ENCODE measurements at places on chromosomes 3 and 15.

DNA sequence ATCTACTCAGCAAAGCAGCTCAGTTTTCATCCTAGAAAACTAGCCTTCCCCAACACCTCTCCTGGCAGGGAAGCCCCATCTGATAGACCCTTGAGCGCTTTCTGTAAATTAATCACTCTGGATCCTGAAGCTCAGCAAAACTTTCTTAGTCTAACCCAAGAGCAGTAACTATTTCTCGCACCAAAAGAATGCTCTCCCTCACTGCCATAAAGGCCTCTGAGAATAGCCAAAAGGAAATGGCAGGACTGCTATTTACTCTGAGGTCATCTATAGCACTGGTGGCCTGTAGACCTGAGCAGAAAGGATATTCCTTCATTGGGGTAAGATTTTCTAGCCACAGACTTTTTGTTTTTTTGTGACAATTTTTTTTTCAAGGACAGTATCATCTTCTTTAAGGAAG, 345.8 kb upstream of the ADAMTS9 start:
- no peak for DNase-seq

DNA sequence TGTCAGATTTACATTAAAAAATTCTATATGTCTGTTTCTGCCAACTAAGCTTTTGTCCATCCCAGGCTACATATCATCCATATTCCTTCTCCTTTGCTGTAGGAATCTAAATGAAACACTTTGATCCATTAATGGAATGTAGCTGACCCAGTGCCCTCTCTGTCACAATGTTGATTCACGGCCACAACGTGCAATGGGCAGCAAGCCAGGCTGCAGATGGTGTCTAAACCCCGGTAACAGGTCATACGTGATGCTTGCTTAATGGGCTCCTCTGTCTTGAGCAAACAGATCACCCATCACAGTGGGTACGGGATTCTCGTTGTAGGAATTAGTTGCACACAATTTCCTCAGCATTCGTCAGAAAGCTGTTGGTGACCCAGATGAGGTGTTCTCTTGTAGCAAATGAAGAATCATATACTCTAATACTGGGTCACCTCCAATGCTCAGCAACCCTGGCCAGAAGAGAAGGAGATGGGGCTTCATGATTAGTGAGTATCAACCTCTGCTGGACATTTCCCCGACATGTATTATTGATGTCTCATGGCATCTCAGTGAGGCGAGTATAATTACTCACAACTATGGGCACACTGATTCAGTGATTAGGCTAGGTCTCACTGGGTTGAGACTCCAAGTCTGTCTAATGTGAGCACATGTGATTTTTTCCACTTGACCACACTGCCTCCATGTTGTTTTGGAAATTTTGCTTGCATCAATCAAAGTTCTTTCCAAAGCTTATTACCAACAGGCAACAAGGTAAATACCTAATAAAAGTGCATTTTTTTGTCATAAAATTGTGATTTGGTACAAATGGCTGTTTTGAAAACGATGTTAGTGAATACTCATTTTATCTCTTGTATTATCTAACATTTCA, 12.9 kb upstream of the DCBLD2 start:
- no peak for DNase-seq

GRCh38 chr3:177804646-177805045, 607.4 kb upstream of the TBL1XR1 start:
- DNase-seq = no peak

DNA sequence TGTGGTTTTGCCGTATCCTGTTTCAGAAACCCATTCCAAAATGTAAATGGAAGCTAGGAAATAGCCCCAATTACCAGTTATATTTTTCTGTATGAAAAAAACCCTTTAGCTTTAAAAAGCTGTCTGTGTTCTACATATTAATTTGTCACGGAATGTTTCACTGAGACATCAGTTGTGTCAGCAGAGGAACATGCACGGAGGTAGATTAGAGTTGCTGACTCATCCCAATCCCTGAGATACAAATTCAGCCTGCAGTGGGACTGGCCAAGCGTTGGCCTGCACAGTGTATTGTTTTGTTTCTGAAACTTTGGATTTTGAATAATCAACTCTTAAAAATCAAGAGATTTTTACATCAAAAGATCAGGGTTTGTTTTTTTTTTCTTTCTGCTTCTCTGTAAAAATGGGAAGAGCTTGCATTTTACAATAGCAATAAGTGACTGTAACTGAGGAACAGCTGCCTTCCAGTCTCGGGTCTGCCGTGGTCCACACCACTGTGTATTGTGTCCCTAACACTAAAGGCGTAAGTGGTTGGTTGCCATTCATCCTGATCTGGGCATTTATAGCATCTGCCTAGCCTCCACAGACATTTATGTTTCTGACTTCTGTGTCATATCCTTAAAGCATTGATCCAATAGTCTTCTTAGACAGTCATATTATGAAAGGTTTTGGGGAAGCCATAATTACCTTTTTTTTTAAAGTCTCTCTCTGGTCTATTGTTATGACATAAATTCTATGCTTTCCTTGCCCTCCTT, 218.1 kb downstream of the ADAMTSL3 start:
- DNase-seq = no peak

DNA sequence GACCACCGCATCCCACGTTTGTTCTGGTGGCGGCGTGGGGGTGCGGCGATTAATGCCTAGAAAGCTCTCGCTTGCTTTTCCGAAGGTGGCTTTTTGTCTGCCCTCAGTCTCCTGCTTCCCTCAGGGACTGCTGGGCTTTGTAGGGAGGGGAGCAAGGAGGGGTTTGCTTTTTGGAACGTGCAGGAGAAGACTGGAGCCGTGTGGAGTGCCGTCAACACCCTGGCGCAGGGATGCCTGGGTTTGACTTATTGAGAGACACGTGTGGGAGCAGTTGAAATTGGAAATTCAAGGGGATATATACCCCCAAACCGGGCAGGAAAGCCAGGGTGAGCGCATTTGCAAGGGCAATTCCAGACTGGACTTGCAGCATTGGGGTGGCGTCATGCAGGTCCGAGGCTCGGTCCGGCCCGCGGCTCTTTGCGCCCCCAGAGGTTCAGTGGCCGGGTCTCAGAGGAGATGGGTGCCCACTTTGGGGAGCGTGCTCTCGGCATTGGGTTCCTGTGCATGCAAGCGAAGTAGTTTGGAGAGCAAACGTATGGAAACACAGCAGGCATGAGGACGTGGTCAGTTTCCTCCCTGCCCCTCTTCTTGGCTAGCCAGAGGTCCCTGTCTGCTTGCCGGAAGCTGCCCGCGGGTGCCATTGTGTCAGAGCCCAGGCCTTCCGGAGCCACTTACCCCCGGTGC, 2.1 kb downstream of the EPHB1 start:
- DNase-seq = no peak

DNA sequence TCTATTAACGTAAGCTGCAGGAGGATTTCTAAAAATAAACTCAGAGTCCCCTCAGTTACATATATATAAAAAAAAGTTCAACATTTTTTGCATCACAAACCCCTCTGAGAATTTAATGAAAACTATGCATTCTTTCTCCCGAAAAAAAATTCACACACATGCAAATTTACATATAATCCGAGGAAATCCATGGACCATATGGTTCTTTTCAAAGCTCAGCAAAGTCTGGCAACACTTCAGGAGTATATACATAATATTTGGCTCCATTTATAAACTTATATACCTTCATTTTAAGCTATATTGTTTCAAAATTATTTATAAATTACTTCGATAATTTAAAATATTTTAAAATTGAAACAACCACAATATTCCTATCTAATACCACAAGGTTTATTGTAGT, 140.7 kb upstream of the PLXND1 start:
- no peak for DNase-seq

DNA sequence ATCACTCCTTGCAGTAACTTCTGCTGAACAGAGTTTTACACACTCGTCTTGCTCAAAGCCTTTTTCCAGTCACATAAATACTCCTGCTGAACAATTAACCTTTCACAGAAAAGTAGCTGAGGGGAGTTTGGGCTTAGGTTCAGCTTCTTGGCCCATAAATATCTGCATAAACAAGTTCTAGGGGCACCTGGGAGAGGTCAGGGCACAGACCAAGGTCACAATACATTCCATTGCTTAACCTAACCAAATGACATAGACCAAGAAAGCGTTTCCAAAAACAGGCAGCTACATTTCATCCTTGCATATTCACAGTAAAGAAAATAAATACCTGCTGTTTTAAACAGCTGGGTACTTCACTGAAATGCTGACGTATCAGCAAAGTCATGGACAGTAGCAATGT, 101.3 kb downstream of the THRB start:
- DNase-seq = no peak

- no peak for DNase-seq
Observed at GRCh38 chr15:75836959-75837334, 6.3 kb upstream of the UBE2Q2 start.

- DNase-seq = no peak
Observed at GRCh38 chr3:123071146-123071545, 4.3 kb downstream of the PDIA5 start.

GRCh38 chr3:64224826-64225610, at the start of gene PRICKLE2:
Gene PRICKLE2, minus strand, starts transcription at chr3:64225466. Its CDS starts 26,539 bp downstream, at chr3:64198927.
- no peak for DNase-seq

GRCh38 chr15:38130205-38130567, 122.5 kb upstream of the SPRED1 start:
- DNase-seq = no peak

DNA sequence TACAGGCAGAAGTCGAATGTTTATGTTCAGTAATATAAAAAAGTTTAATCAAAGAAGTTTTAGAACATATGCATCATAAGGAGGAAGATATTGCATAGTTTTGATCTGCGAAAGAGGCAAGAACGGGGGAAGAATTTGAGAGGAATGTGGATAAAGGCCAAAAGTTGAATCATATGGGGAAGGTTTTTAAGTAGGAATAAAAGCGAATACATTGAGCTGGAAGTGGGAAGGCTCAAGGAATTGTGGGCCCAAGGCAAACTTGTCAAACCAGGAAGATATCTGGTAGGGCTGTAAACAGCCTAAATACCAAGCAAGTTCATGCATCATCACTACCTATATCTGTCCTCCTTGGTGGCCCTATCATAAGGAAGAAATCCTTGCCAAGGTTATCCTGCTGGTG, 186.9 kb downstream of the MAGI1 start:
- no peak for DNase-seq

GRCh38 chr3:16449369-16449768, 64.1 kb downstream of the RFTN1 start:
- no peak for DNase-seq

- DNase-seq = no peak
Observed at GRCh38 chr3:127534564-127534963, 56.0 kb downstream of the TPRA1 start.

- DNase-seq = no peak
Observed at GRCh38 chr3:112391648-112392047, 58.7 kb downstream of the CD200 start.

DNA sequence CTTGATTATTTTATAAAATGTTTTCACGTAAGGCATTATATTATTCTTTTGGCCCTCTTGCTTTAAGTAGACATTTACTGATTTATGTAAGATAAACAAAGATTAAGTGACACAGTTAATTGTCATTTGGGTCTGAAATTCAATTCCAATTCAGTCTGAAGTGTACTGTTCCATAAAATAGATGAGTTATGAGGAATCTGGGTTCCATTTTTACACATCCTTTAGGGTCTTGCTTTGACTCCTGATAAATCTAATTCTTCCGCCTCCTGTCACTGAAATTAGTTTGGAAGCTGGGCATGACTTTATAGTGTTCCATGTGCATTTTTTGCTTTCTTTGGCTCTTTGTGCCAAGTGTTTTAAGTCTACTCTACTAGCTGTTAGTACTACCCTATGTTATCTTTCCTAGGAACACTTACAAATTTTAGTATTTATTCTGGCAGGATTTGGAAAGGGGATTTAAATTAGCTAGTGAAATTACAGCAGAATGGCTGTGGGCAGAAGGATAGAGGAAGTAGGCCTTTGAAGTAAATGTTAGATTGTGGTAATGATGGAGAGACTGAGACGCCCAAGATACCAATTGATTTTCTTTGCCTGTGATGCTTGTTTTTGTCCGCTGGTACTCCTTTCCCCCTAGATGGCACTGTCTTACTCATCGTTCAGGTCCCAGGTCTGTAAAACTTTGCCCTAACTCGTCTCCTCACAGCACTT, 14.3 kb downstream of the ARL8B start:
- DNase-seq = peak; percentile 43

DNA sequence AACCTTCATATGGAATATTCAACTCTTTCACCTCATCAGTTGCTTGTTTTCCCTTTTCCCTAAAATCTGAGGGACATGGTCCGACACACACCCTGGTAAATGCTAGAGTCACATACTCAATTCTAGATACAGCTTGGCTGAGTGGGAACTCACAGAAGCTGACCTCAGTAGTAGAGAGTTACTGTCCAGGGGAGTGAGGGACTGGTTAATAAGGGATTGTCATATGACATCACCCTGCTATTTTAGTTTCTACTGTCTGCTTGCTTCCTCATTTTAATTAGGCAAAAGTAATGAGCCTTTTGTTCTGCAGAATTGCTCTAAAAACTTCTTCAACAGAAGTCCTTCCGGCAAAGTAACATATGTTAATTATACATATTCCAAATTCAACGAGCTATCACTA, 244.5 kb downstream of the ZIC4 start:
- DNase-seq = no peak

- no peak for DNase-seq
Observed at GRCh38 chr15:52180851-52181450, 10.2 kb downstream of the GNB5 start.

- DNase-seq = no peak
Observed at GRCh38 chr3:4900298-4900697, 78.9 kb upstream of the BHLHE40 start.

DNA sequence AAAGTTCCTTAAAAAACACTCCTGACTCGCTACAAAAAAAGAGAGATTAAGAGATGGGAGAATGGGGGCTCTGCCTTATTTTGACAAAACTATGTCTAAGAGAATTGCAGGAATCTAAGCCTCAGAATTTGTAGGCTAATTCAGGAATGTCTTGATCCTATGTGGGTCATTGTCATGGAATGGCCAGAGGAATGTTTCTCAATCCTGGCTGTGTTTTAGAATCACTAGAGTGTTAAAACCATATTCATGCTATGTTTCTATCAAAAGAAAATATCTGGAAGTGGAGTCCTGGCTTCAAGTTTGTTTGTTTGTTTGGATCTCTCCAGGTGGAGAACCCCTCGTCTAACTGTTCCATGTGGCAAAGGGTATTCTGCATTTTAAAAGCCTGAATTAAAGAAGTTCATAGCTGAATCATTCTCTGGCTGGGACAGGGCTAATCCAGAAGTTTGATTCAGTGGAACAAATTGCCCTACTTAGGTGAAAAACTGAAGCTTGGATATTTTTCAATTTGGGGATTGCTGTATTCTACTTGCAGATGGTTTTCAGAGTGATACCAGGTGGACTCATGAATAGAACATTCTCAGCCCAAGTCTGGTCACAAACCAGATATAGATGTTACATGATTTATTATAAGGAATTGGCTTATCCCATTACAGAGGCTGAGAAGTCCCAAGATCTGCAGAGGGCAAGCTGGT, 28.2 kb downstream of the GJD2 start:
- DNase-seq = no peak

DNA sequence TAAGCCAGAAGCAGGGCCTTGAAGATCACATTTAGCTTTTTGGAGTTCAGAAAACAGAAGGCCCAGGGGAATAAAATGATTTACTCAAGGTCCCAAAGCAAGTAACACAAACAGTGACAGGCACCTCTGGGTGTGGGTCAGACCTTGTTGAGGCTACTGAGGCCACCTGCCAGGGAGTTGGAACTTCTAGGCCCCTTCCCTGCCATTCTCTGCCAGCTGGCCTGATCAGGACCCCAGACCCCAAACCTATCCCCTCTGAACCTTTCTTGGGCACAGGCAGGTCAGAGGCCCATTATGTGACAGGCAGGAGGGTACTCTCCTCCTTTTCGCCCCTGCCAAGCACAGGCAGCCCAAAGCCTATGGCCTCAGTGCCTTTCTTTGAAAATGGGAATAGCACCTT, 49.4 kb upstream of the ATP2B2 start:
- DNase-seq = no peak
